Hypothalamus (tissue), 51 donors: ENCODE measurements at places on chromosomes 12 and 14.
A peak's percentile ranks its signal among the peaks of the same experiment; 100 is the strongest.

DNA sequence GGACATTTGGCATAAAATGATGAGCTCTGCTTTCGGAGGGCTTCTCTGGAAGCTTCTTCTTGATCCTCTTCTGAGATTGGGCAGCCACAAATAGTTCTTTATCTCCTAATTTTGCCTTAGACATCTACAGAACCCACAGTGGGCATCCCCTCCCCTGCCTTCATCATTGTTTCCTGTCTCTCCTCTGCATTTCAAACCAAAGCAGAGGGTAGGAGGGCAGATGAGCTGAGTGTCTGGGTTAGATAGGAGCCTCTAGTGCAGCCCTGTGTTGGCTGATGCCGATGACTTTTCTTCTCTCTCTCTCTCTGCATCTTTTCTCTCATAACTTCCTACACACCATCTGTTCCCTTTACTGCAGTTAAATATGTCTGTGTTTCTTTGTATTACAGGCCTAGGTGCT, 8.5 kb upstream of the IL26 start:
- DNase-seq, result no peak

- no peak for DNase-seq
These were observed 4.0 kb downstream of the STON2 start for GRCh38 chr14:81396113-81396512.

DNA sequence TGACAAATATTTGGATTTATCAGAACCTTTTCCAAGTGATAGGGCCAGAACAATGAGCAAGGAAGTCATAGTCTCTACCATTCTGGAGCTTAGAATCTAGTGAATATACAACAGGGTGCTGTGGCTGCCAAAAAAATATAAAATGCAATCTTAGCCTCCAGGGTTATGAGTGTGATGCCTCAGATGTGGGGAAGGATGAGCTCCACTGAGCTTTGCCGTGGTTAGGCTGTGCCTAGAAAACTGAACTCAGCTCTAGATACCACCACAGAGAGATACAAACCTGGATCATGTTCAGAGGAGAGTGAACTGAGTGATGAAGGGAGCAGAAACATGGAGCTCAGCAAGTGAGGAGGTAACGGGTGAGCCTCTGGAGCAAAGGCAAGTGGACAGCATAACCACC, 138.1 kb upstream of the HIF1A start:
- no peak for DNase-seq

DNA sequence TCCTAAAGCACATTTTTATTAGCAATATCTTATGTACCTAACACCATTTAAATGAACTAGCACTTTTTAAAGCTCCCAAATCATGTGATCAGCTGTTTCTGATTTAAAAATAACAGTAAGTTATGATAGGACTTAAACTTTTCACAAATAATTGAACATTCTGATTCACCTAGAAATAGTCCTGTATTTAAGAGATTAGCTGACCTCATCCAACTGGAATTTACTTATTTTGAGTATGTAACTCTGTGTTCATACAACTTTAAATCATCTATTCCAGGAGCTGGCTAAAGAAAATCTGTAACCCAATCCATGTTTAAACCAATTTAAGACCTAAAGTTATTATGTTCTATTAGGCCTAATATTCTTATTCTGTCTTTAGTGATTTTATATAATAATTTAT, 184.3 kb downstream of the CCDC91 start:
- DNase-seq, result no peak

DNA sequence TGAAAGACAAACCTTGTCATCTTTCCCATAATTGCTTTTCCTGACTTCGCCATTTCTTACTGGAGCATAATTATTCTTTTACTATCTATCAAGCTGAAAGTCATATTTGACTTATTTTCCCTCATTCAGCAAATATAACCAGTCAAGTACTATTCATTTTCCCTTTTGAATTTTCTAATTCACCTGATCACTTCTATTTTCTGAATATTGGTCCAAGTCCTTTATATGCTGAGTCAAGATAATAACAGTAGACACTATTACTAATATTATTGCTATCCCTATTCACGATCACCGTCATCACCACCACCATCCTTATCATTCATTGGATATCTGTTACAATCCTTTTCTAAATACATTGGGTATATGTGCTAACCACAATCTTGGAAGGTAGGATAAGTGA, 728.0 kb downstream of the NOVA1 start:
- DNase-seq, result no peak

DNA sequence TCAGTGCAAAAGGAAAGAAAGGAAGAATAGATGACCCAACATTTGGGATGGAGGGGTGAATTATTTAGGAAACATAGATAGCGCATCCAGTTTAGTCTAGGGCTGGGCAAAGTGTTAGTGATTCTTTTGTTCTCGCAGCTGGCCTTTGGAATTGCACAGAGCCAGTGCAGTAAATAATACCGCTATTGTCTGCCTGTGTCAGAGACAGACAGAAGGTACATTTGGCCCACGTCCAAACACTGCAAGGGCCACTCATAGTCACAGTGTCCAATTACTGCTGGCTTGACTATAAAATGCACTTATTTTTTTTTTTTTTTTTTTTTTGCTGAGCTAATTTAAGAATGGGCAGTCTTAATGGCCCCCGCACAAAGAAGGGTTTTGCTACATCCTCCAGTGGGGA, 638.6 kb downstream of the BCL11B start:
- DNase-seq, result peak; percentile 5

DNA sequence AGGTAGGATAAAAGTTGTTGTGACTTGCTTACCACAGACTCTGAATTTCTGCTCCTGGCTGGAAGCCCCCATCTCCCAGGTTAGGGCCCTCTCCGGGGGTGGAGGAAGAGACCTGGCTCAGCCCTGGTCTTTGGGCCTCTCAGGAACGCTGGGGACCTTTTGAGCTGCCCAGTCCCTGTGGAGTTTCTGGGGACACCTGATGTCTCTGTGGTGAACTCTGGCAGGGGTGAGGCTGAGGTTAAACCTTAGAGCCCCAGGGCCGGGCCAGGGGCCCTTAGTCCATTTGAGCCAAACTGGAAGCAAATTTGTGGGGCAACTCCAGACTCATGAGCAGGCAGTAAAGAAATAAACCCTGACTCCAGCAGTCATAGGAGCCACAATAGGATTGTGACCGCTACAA, 112.1 kb downstream of the ADGRD1 start:
- no peak for DNase-seq

GRCh38 chr14:96634481-96634880, 132.3 kb downstream of the PAPOLA start:
- DNase-seq, result no peak

DNA sequence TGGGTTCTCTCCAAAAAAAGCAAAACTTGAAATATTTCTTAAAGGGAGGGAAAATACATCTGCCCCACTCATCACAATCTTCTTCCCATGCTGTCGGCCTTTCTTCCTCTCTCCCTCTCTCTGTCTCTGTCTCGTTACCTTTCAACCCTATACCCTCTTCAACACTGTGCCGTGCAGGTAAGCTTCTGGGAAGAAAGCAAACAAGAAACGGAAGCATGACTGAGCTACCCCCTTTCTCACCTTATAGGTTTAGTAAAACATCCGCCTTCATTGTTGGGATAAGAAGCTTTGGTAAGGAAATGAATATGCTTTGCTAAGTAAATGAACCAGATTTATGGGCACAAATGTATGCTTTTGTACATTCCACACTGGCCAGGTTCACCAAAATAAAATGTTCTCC, 63.0 kb downstream of the TMEM30B start:
- DNase-seq, result no peak

- no peak for DNase-seq
These were observed 19.8 kb downstream of the PPM1H start for GRCh38 chr12:62915204-62915529.

DNA sequence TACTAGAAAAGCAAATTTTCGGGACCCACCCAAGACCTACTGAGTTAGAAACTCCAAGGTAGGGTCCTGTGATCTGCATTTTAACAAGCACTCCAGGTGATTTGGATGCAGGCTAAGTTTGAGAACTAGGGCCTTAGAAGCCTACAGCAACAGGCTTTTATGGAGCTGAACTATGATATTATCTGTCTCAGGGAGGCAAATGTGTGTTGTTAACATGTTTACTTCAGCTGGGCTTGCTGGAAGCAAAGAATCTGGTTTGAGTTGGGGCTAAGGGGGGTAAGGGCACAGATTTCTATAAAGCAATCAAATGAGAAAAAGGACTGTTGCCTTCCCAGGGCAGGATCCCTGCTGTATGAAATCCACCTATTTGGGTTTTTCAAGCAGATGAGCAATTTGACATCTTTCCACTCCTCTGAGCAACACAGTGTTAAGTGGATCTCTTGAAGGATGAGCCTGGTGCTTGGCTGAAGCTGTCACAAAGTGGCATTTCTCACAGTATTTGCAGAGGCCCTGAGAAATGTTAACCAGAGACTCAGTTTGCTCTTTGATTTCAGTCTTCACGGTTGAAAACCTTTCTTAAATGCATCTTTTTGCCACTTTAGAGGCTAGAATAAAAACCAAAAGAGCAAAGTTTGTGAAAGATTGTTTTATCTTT, 36.2 kb upstream of the SOCS2 start:
- DNase-seq, result no peak

- DNase-seq, result no peak
These were observed 23.9 kb downstream of the ATF7 start for GRCh38 chr12:53602176-53602864.

DNA sequence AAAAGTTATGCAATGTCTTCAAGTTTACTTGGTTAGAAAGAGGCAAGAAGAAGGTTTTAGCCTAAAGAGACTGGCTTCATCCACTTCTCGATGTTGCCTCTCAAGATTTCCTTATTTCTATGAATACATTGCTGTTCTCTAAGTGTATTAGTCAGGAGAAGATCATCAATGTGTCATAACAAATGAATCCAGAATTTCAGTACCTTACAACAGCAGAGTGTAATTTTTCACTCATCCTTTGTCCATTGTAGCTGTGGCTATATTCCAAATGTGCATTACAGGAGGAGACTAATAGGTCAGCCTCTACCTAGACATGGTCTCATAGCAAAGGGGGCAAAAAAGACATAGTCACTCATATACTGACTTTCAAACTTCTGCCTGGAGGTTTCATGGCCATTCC, 579.1 kb downstream of the PRKD1 start:
- no peak for DNase-seq

DNA sequence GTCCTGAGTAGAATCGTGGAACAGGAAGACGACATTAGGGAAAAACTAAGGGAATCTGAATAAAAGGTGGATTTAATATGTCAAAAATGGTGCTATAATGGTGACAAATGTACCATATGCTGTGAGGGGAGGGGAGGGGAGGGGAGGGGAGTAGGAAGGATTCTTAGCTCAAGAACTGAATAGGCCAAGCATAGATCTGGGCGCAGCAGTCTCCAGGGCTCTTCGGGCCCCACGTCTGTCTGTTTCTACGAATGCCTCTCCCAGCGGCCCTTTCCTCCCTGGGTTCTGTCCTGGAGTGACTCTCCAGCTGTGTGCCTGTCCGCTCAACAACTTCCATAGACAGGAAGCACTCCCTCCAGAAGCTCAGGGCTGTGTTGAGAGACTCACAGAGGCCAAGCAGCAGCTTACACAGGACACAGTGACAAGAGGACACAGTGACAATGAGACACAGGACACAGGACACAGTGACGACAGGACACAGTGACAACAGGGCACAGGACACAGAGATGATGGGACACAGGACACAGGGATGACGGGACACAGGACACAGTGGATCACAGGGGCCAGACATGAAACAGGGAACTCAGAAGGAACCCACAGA, 42.4 kb upstream of the PPP2R5C start:
- DNase-seq, result no peak

GRCh38 chr12:7100239-7100638, 8.0 kb upstream of the C1R start:
- DNase-seq, result no peak

GRCh38 chr12:25972783-25973182, 14.3 kb downstream of the RASSF8 start:
- DNase-seq, result no peak

DNA sequence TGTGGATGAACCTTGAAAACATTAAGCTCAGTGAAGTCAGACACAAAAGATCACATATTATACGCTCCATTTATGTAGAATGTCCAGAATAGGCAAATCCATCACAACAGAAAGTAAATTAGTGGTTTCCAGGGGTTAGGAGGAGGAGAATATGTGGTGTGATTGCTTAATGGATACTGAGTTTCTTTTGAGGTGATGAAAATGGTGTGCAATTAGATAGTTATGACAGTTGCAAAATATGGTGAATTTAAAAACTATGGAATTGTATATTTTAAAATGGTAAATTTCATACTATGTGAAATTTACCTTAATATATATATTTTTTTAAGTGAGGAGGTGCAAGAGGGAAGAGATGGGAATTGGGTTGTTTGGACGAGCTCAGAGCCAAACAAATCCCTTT, 46.3 kb upstream of the KICS2 start:
- no peak for DNase-seq

GRCh38 chr12:131087991-131088700, 134.4 kb downstream of the ADGRD1 start:
- no peak for DNase-seq
